GM13977 (cell line): ENCODE measurements at places on chromosomes 11 and 22.

GRCh38 chr11:9738707-9739106 is 74.8 kb downstream of the SWAP70 start:
- no peak for DNase-seq

DNA sequence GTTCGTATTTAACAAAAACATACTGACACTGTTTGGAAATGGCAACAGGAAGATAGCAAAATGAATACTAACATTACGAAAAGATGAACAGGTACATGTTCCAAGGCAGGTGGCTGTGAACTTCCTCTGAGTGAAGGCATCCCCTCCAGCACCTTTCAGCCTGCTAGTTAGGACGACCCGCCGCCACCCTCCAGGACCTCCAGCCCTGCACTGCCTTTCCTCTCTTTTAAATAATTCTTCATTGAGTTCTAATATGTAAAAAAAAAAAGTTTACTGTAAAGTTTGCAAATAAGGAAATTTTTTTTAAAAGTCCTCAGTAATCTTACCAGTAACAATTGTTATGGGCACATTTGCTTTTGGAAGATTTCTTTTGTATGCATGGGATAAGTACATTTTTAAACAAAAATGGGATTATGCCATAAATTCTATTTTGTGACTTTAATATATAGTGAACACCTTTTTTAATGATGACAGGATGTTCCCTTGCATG is 6.0 kb downstream of the NEAT1 start:
- DNase-seq: no peak

GRCh38 chr11:34206407-34207300 is 101.2 kb downstream of the NAT10 start:
- no peak for DNase-seq

DNA sequence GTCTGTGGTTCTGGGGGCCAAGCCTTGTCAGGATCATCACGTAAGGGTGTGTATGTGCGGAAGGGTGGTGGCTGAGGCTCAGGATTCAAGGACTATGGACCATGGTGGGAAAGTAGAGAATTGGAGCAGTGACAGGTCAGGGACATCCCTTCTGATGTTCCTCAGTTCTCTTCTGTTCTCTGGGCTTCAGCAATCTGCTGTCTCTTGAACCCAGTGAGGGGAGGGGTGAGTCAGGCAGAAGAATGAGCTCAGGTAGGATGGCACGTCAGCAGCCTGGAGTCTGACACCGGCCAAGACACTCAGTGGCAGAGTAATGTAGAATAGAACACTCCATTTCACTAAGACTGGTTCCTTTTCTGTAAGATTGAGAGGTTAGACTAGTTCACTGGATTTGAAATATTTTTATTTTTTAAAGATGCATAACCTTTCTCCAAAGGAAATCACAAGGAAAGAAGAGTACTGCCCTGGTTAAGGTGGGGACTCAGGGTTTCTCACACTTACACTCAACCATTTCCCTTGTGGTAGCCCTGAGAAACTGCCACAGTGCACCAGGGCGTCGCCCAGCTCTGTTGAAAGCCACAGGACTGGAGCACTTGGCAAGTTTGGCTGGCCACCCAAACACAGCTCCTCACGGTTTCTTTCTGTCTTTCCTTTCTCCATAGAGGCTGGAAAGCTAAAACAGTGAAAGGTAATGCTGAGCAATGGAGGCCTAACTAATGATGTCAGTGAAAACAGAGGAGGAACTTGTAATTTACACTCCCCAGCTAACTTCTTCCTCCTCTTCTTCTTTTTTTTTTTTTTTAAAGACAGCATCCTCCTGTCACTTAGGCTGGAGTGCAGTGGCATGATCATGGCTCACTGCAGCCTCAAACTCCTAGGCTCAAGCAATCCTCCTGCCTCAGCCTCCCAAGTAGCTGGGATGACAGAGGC is 23.1 kb upstream of the MICAL2 start:
- no peak for DNase-seq

DNA sequence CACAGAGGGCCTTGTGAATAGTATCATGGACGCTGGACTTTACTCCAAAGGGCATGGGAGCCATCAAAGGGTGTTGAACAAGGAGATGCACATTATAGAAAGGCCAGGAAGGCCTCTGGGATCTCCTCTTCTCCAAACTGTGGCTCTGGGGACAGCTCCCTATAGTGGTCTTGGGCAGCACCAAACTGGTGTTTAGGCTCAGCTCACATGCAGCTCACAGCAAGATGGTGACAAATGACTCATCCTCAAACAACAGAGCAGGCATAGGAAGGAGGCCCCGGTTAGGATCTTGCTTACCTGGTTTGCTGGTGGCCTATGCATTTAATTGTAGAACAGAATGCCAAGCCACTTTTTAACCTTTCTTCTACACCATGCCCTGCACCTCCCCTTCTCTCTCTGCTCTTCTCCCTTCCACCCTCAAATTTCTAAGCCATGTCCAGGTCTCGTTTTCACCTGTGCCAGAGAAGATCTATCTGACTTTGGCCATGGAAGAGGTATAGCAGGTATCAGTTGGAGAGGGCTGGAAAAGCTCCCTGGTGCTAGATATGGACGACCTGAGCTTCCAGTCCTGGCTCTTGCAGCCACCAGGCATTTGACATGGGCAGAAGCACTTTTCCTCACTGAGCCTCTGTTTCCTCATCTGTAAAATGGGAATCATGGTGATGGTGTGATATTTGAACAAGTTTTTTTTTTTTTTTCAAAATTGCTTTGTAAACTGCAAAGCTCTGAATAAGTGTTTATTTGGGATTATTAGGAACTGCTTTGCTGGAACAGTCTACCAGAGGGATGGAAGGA is 14.4 kb upstream of the EHF start:
- no peak for DNase-seq

- no peak for DNase-seq
Observed at GRCh38 chr11:67572747-67573419, 10.7 kb upstream of the GSTP1 start.

DNA sequence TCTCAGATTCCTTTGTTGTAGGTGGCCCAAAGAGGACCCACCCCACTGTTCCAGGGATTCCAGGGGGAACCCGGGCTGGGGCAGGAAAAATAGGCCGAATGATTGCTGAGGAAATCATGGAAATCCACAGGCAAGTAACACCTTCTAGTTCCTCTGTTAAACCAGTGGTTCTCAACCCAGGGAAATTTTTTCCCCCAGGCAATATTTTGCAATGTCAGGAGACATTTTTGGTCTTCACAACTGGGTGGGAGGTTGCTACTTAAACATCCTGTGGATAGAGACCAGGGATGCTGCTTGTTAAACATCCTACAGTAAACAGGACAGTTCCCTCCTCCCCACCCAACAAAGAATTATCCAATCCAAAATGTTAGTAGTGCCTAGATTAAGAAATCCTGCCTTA is 84.7 kb downstream of the BTBD10 start:
- DNase-seq: no peak
